ENCODE measurements at places on chromosomes 12 and 14. TPM values are rescaled to one million over a fixed set of nuclear protein-coding genes. Genes with fewer than 3 reads are reported as not detected.
A peak's percentile ranks its signal among the peaks of the same experiment; 100 is the strongest.

DNA sequence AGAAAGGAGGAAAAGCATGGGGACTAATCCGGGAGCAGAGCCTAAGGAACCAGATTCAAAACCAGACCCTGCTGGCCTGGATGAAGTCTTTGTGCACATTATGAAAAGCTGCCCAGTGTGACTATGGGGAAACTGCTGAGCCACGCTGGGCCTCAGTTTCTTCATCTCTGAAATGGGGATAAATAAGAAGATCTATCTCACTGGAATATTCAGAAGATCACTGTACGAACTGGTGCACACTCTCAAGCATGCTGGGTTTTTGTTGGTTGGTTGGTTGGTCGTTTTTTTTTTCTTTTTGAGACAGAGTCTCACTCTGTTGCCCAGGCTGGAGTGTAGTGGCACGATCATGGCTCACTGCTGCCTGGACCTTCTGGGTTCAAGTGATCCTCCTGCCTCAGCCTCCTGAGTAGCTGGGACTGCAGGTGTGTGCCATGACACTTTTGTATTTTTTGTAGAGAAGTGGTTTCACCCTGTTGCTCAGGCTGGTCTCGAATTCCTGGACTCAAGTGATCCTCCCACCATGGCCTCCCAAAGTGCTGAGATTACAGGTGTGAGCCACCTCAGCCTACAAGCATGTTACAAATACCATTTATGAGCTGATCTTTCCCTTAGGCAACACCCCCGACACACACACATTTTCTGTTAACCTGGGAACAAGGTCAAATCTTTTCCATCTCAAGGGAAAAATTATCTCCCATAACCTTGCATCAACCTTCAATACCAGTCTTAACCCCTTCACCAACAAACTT is 33.4 kb upstream of the CORO1C start:
- DNase-seq, result no peak

DNA sequence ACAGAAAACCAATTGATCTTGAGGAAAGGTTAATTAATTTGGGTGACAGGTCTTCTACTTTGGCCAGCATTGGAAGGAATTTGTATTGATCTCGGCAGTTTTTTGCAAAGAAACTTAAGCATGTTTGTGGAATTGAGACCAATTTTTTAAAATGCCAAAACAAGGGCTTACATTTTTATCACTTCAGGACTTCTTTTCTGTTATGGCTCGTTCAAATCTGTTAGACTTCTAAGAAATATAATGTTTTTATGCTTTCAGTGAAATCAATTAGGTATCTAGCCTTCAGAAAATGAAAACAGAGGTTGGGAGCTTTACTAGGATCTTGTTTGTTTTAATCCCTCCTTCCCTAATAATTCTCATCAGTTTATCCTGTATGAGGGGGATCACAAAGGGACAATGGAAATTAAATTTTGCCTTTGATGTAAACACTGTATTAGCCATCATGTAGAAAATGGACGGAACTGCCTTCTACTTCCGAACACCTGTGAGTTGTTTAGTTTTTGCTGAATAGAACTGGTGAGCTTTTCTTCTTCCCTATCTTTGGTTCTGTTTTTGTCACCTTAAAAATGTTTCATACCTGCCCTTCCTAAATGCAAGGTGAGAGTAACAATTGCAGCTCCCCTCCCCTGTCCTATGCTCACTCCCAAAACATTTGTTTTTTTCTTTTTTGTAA is 7.8 kb downstream of the FOXA1 start:
- DNase-seq, result no peak

DNA sequence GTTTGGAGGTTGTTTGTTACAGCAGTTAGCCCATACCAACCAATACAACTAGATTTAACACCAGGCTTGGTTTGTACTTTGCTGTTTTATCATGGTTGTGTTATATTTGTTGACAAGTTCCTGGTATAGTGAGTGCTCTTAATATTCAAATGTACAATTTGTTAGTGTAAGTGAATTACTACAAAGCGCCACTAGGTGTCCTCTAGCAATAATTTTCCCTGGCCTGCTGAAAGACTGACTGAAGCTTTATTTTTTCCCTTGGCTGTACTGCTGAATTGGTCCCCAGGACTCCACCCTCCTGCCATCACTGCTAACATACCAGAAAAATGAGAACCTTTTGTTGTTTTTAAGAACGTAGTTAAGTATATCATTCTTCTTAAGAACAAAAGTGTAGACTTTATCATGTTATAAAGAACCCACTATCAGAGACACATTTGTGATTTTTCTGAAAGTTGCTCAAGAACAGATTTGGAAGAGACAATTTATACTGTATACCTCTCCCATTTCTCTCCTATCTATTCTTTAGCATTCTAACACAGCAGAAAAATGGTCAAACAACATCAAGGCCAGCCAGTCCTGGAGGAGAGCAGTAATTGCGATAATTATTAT is 75.3 kb upstream of the FAR2 start:
- peak; percentile 75 for DNase-seq

GRCh38 chr12:22410486-22410885 is 76.0 kb upstream of the ST8SIA1 start:
- no peak for DNase-seq

GRCh38 chr12:75563351-75563750 is 51.9 kb upstream of the KRR1 start:
- DNase-seq, result no peak

GRCh38 chr12:113284751-113285150 is 50.2 kb downstream of the SLC8B1 start:
- DNase-seq, result no peak

GRCh38 chr14:24843494-24843893 is 206.5 kb downstream of the STXBP6 start:
- DNase-seq, result no peak

Gene MMP17
- total RNA-seq, result 4.0 TPM

DNA sequence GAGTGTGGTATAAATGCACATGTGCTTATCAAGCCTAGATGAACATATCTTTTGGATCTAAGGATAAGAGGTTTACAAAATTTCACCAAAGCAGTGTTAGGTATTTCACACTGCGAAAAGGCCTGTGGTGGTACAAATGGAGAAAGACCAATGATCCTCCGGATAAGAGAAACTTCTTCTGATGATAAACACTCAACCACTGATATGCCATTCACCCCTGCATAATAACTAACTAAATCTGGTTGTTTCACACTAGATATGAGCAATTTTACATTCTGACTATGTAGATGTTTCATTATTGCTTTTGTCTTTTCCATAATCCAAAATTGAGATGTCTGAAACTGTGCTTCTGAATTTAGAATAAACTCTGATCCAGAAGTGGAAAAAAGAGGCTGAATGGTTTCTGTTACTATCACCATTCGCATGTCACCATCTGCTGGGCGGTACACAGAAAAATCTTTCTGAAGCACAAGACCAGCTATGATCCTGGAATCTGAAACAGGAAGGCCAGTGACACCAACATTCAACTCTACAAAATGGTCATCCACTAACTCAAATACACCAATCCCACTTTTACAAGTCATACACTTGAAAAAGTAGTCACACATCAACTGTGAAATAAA is 1.3 kb downstream of the BBS10 start:
- DNase-seq, result peak; percentile 86

GRCh38 chr12:108559748-108560147 is 1.2 kb downstream of the SART3 start:
- DNase-seq, result no peak

- DNase-seq, result peak; percentile 65
These were observed 324.0 kb upstream of the PDE3A start for GRCh38 chr12:20044351-20044750.

Gene PTPRO
- 1.3 TPM for total RNA-seq

Gene CNTN1
- total RNA-seq, result 33.0 TPM

Gene OR6C2
- total RNA-seq, result not detected

Gene SOAT2
- total RNA-seq, result 0.04 TPM

GRCh38 chr14:48430805-48431204 is 755.4 kb upstream of the MDGA2 start:
- no peak for DNase-seq

DNA sequence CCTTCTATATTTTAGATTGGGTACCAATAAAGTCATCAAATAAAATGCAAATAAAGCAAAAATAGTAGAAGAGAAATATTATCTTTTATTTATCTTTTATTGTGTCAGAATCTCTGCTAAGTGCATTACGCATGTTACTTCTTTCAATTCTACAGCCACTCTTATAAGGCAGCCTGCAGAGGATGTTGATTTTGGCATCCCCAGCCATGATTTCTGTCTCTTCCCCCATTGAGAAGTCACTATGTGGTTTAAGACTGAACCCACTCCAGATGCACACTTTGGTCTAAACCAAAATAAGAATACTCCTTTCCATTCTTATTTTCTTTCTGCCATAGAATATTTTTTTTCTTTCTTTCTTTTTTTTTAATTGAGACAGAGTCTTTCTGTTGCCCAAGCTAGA is 56.0 kb upstream of the ACSS3 start:
- no peak for DNase-seq

GRCh38 chr14:46490238-46490685 is 161.3 kb downstream of the RPL10L start:
- DNase-seq, result peak; percentile 4

GRCh38 chr14:65465584-65465983 is 53.1 kb downstream of the FUT8 start:
- DNase-seq, result no peak

DNA sequence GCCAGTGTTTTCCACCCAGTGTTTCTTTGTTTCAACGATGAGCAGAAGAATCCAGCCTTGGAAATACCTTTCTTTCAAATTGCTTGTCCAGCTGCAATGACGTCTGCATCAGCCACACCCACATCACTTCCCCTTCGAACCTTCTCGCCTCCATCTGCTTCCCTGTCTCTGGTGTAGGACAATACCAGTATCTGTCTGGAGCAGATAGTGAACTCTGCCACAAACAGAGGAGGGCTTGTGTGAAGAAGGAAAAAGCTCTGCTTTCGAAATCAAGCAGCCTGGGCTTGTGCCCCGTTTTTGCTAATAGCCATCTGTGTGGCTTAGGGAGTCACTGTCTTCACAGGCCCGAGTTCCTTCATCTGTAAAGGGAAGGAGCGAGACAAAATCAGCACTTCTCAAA is 415.4 kb downstream of the ZFP36L1 start:
- DNase-seq, result peak; percentile 89

DNA sequence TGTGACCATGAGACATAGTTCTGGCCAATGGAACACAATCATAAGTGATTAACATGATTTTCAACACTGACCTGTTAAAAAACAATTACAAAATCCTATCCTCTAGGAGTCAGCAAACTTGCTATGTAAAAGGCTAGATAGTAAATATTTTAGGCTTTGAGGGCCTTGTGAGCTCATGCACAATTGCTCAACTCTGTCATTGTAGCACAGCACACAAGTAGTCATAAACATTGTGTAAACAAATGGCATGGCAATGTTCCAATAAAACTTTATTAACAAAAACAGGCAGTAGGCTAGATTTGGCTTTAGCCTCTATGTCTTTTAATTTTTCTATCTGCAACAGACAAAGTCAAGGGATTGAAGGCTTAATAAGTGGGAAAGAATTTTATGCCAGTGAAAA is 350.7 kb downstream of the C12orf50 start:
- no peak for DNase-seq

Gene FBXO21
- total RNA-seq, result 27.7 TPM

Gene DHRS4L2
- 13.7 TPM for total RNA-seq
